ENCODE measurements at places on chromosomes 1 and 21.

GRCh38 chr1:53342735-53343470 lies 15.0 kb upstream of the LRP8 start:
- H3K4me1 ChIP-seq = peaks cover 11% of the 10 kb centered on the region
- ATAC-seq = no peak
- H3K27me3 ChIP-seq = no peaks in the 10 kb centered on the region

- no peaks in the 10 kb centered on the region for H3K4me1 ChIP-seq
- H3K27me3 ChIP-seq = no peaks in the 10 kb centered on the region
- no peaks in the 10 kb centered on the region for H3K36me3 ChIP-seq
Observed at GRCh38 chr21:39984286-39984991, 117.2 kb downstream of the PCP4 start.

- ATAC-seq = peak; percentile 73
- peaks cover 7% of the 10 kb centered on the region for H3K36me3 ChIP-seq
- H3K27me3 ChIP-seq = no peaks in the 10 kb centered on the region
Observed at GRCh38 chr1:162561616-162562469, at the start of gene UAP1. TSS of gene UAP1 (plus strand) at chr1:162561722. CDS start at chr1:162566069, 4,347 bp downstream.

DNA sequence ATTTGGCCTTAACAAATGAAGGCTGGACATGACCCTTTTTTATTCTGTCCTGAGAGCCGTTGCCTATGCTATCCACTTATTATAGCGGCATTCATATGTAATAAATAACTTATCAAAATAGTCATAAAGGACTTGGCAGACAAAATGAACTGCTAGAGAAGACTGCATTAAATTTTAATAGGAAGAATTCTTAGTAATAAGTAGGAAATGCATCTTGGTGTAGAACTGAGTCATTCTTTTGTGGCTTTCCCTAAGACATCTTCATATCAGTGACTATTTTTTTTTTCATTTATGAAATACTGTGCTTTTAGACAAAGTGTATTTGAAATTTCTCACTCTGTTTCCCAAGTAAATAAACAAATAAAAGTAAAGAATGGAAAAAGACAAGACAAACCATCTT lies 45.6 kb downstream of the PBX1 start:
- no peak overlapping the region for H3K27ac ChIP-seq
- no peak for ATAC-seq
- H3K4me1 ChIP-seq = no peaks in the 10 kb centered on the region
- no peaks in the 10 kb centered on the region for H3K36me3 ChIP-seq

GRCh38 chr1:61227857-61228550 lies 145.6 kb downstream of the NFIA start:
- H3K27me3 ChIP-seq = peaks cover 25% of the 10 kb centered on the region
- H3K4me1 ChIP-seq = no peaks in the 10 kb centered on the region
- no peaks in the 10 kb centered on the region for H3K36me3 ChIP-seq
- no peak overlapping the region for H3K4me3 ChIP-seq
- ATAC-seq = no peak

DNA sequence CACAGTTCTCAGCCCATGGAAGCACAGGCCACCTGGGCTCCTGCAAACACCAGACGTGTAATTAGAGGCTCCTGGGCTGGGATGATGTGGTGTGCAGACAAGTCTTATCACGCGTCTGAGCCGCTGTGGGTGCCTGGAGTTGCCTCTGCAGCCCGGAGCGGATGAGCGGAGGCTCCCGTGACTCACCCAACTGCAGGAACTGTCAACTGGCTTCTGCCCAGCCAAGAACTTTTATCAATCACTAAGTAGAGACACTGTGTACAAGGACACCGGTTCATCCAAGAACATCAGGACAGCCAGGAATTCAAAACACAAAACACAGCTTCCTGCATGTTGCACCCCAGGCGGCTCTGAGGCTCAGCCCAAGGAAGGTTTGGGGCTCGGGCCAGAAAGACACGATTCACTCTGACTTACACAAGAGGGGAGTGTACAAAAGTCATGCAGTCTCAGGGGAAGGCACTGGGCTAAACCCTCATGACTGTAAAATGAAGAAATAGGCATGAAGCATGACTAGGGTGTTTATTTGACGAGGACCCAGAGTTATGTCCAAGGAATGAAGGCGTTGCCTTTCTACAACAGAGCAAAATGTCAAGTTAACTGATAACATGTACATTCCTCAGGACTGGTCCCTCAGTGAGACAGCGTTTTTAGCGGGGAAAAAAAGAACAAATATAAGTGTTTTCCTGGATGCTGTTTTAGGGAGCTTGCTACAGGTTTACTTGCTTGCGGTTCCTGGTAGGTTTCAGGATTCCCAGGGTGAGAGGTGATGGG lies 21.1 kb downstream of the ERRFI1 start:
- no peaks in the 10 kb centered on the region for H3K27me3 ChIP-seq
- ATAC-seq = no peak
- H3K36me3 ChIP-seq = peaks cover 25% of the 10 kb centered on the region
- no peak overlapping the region for H3K27ac ChIP-seq
- H3K4me3 ChIP-seq = no peak overlapping the region

- H3K4me3 ChIP-seq = no peak overlapping the region
- peaks cover 12% of the 10 kb centered on the region for H3K4me1 ChIP-seq
- H3K36me3 ChIP-seq = no peaks in the 10 kb centered on the region
- no peak for ATAC-seq
Observed at GRCh38 chr1:117346206-117346928, 20.9 kb upstream of the MAN1A2 start.

DNA sequence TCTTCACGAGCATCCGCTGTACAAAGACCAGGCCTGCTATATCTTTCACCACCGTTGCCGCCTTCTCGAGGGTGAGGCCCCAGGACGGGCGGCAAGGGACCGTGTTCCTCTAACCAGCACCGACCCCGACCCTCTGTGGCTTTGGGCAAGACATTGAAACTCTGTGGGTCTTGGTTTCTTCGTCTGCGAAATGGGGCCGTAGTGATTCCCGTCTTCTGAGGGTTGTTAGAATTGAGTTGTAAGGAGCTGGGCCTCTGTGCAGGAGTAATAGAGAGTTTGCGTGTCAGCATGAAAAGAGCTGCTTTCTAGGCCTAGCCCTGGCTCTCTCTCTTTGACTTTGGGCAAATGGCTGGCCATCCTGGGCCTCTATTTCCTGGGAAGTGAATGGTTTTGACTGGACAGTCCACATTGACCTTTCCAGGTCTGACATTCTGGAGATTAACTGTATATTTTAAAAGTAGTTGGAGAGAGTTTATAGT lies 591 bp downstream of the MRPL37 start:
- H3K4me3 ChIP-seq = peak overlapping the region; percentile 91
- H3K36me3 ChIP-seq = peaks cover 12% of the 10 kb centered on the region
- ATAC-seq = peak; percentile 42
- H3K4me1 ChIP-seq = peaks cover 30% of the 10 kb centered on the region

DNA sequence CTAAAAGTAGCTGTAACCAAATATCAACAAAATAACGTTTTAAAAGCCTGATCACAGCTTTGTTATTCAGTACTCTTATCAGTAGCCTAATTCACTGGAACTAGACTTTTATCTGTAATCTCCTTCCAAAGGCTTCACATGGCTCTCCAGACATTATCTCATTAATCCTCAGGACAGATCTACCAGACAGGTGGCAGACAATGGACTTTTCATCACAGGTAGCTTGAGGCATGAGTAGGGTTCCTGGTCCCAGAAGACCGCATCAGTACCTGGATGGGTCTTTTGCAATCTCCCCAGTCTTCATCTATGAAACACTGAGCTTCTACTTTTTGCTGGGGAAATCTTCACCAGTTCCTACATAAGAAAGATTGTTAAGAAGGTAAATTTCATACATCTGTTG lies 132.2 kb upstream of the FOXD3 start:
- no peak overlapping the region for H3K27ac ChIP-seq
- no peaks in the 10 kb centered on the region for H3K4me1 ChIP-seq
- no peak for ATAC-seq
- H3K27me3 ChIP-seq = peaks cover 8% of the 10 kb centered on the region

DNA sequence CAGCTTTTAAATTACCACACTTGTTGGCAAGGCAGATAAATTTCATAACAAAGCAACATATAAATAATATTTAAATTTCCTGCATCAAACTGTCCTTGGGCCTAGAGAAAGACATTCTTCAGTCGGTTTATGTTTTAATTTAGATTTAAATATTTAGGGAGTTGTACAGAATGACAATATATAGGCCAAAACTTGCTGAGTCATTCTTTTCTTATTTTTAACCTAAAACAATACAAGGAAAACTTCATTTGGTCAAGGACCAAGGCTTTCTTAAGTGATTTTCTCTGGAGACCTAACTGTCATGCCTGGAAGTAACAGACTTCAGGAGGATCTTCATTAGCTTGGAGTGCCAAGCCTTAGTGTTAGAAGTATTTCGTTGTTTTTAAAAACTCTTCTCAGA lies 5.6 kb downstream of the MAP10 start:
- H3K4me3 ChIP-seq = no peak overlapping the region
- no peaks in the 10 kb centered on the region for H3K27me3 ChIP-seq
- no peak overlapping the region for H3K27ac ChIP-seq
- no peak for ATAC-seq
- H3K36me3 ChIP-seq = no peaks in the 10 kb centered on the region

DNA sequence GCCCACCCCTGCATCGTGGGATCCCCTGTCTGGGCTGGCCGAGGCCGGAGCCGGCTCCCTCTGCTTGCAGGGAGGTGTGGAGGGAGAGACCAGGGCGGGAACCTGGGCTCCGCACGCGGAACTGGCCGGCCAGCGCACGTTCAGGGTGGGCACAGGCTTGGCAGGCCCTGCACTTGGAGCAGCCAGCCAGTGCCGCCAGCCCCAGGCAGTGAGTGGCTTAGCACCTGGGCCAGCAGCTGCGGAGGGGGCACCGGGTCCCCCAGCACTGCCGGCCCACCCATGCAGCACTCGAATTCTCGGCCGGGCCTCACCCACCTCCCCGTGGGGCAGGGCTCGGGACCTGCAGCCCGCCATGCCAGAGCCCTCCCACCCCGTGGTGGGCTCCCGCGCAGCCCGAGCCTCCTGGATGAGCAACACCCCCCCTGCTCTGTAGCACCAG lies 422.6 kb downstream of the AMY1C start:
- no peaks in the 10 kb centered on the region for H3K27me3 ChIP-seq
- H3K4me1 ChIP-seq = no peaks in the 10 kb centered on the region
- no peak overlapping the region for H3K4me3 ChIP-seq
- H3K27ac ChIP-seq = no peak overlapping the region
- H3K36me3 ChIP-seq = no peaks in the 10 kb centered on the region

GRCh38 chr1:161843156-161843555 lies 77.0 kb downstream of the ATF6 start:
- ATAC-seq = no peak
- peaks cover 66% of the 10 kb centered on the region for H3K36me3 ChIP-seq
- no peaks in the 10 kb centered on the region for H3K27me3 ChIP-seq
- no peak overlapping the region for H3K4me3 ChIP-seq
- no peak overlapping the region for H3K27ac ChIP-seq
- H3K4me1 ChIP-seq = no peaks in the 10 kb centered on the region

- H3K27me3 ChIP-seq = no peaks in the 10 kb centered on the region
- peak; percentile 54 for ATAC-seq
- H3K4me3 ChIP-seq = peak overlapping the region; percentile 90
- peaks cover 13% of the 10 kb centered on the region for H3K36me3 ChIP-seq
Observed at GRCh38 chr1:32962248-32962896, 2.2 kb downstream of the RNF19B start.
